ENCODE measurements at places on chromosomes 16 and 17. TPM values are rescaled to one million over a fixed set of nuclear protein-coding genes. Genes with fewer than 3 reads are reported as not detected.

FOXN1 gene
- not detected for total RNA-seq

QPRT gene
- total RNA-seq: 6.3 TPM

UTS2R gene
- total RNA-seq: 0.20 TPM

TEX14 gene
- 0.13 TPM for total RNA-seq

SUPT4H1 gene
- 142 TPM for total RNA-seq

CAPNS2 gene
- total RNA-seq: not detected

WNT3 gene
- total RNA-seq: not detected

MT1B gene
- total RNA-seq: not detected

SPEM3 gene
- total RNA-seq: not detected

HBA2 gene
- 0.59 TPM for total RNA-seq

TMC5 gene
- 0.10 TPM for total RNA-seq

TBC1D26 gene
- not detected for total RNA-seq

CPD gene
- 35.3 TPM for total RNA-seq

CA7 gene
- total RNA-seq: 0.39 TPM

SERPINF2 gene
- 0.41 TPM for total RNA-seq

TTYH2 gene
- 6.8 TPM for total RNA-seq

EPX gene
- not detected for total RNA-seq

INCA1 gene
- 0.37 TPM for total RNA-seq

Data from activated T-helper 1 cell treated with anti-CD3 and anti-CD28 coated beads, Interleukin-12 subunit alpha, Interleukin-12 subunit beta, Interleukin-2, Interleukin-4 antibody, amounts not matched to agents 30 ng/mL and 10 ng/mL and 1 ng/mL, durations not matched to agents 14 hours and 24 hours and 36 hours (primary cell).